ENCODE measurements at places on chromosomes 4 and X.

DNA sequence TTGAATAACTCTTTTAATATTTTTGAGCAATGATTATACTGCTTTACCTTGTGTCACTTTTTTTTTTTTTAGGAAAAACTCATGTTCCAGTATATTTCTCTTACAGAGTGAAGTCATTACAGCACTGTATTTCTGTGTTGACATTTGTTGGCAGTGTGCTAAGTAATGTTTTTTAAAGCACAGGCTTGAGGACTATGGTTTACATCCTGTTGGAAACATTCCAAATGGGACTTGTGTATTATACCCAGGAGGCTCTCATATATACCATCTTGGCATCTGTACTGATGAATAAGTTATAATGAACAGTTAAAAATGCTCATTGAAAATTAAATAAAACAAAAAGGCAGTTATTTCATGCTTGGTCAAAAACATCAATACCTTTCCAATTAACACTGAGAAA is 33.8 kb downstream of the CEP44 start:
- DNase-seq = no peak

- DNase-seq = no peak
Measured at GRCh38 chrX:42398967-42399631, 378.9 kb downstream of the PPP1R2C start.

DNA sequence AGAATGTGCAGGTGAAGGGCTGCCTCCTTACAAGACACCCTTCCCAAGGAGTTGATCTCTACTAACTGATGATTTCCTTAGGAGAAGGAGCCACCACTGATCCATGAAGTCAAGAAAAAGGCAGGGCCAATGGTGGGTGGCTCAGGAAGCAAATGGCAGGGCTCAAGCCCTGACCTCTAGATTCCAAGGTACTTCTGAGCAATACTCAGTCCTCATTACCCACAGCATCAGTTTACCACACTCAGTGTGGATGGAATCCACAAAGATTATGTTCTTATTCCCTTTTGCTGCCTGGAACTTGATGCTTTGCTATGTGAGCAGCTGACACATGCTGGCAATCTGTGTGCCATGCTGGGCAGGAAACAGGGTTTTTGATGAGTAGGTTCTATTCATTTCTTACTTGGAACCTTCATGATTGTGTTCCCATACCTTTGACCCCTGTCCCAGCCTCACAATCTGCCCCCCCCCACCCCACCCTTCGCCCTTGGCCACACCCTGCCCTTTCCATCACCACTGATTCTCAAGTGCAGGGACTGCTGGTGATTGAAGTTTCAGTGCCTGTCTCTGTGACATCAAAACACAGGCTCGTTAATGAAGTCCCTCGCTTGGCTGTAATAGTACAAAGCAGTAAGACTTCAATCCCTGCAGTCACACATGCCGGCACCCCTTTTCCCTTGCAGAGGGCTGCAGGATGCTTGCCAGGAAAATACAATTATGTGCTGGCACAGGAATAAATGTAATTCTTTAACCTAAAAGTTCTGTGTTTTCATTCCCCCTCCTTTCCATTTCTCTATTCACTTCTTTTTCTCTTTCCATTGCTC is 135.6 kb upstream of the GPC4 start:
- no peak for DNase-seq

GRCh38 chr4:33737726-33738125 is 2506.6 kb downstream of the ARAP2 start:
- DNase-seq = no peak
